ENCODE measurements at places on chromosomes 1 and 21. TPM values are rescaled to one million over a fixed set of nuclear protein-coding genes. Genes with fewer than 3 reads are reported as not detected.

Gene SPOCD1
- total RNA-seq, result 24.7 TPM

Gene APOBEC4
- total RNA-seq, result not detected

Gene DDR2
- 11.5 TPM for total RNA-seq

Gene FAM151A
- total RNA-seq, result not detected

Gene OR4F16
- total RNA-seq, result not detected

Measured in mesangial cell (primary cell).